ENCODE measurements at places on chromosomes 7 and 10. TPM values are rescaled to one million over a fixed set of nuclear protein-coding genes. Genes with fewer than 3 reads are reported as not detected.

DNA sequence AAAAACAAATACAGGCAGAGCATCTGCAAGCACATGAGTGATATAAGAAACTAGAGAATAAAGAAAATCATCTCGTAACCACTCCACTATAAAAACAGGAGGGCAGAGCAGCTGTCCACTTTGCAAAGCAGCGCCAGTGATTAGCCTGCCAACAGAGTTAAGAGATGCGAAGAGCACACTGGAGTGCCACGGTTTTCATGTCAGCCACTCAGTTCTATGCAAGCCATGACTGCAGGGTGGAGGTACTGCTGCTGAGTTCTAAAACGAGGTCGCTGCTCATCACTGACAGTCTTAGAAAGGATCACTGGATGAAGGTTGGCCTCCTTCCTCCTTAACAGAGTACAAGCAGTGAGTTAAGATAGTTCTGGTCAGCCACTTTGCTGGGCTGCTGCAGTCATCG lies 58.5 kb downstream of the FGFR2 start:
- no peaks in the 10 kb centered on the region for H3K36me3 ChIP-seq
- H3K27ac ChIP-seq, result no peak overlapping the region
- DNase-seq, result no peak
- no peaks in the 10 kb centered on the region for H3K27me3 ChIP-seq

- H3K4me3 ChIP-seq, result no peak overlapping the region
- no peaks in the 10 kb centered on the region for H3K27me3 ChIP-seq
- H3K27ac ChIP-seq, result no peak overlapping the region
- peaks cover 9% of the 10 kb centered on the region for H3K4me1 ChIP-seq
- peak; percentile 21 for DNase-seq
Observed at GRCh38 chr7:74464931-74465886, 11.5 kb downstream of the GTF2IRD1 start.

DNA sequence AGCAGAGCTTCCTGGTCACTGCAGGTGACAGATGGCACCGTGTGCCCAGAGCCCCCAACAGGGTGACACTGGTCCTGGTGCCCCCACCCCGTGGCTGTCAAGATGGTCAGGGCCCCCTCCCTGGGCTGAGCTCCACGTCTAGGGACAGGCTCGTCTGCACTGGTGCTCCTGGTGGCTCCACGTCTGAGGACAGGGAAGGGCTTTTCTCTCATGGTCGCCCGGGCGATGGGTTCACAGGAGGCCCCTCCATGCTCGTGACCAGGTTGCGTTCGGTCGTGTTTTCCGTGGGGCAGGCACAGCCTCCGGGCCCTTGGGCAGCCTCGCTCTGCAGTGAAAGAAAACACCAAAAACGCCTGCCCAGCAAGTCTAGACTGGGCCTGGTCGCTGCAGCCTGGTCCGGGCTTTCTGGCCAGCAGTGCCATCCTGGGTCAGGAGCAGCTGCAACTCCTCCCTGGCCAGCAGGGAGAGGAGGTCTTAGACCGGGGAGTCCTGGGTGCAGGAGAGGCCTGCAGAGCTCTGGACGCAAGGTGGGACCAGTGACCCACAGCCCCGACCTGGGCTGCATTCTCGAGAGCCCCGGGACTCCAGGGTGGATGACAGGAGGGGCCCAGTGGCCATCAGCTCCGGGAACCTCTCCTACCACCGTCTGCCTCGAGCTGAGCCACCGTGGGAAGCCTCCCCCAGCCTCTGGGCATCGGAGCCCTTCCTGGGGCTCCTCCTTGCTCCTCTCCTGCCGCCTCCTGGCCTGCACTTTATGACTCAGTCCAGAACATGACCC lies 27.9 kb upstream of the UTF1 start:
- H3K36me3 ChIP-seq, result no peaks in the 10 kb centered on the region
- no peak for DNase-seq
- H3K27ac ChIP-seq, result no peak overlapping the region
- H3K4me1 ChIP-seq, result no peaks in the 10 kb centered on the region
- no peaks in the 10 kb centered on the region for H3K27me3 ChIP-seq
- H3K4me3 ChIP-seq, result no peak overlapping the region

GRCh38 chr10:79331709-79332108 lies 15.6 kb upstream of the PPIF start:
- peak; percentile 54 for DNase-seq

- peaks cover 6% of the 10 kb centered on the region for H3K4me1 ChIP-seq
- DNase-seq, result no peak
- H3K27ac ChIP-seq, result no peak overlapping the region
- H3K27me3 ChIP-seq, result no peaks in the 10 kb centered on the region
Observed at GRCh38 chr10:70492786-70493659, 14.5 kb downstream of the PALD1 start.

- H3K4me3 ChIP-seq, result no peak overlapping the region
- H3K36me3 ChIP-seq, result no peaks in the 10 kb centered on the region
- H3K4me1 ChIP-seq, result no peaks in the 10 kb centered on the region
- no peaks in the 10 kb centered on the region for H3K27me3 ChIP-seq
Observed at GRCh38 chr10:44731283-44731682, 179.9 kb upstream of the TMEM72 start.

DNA sequence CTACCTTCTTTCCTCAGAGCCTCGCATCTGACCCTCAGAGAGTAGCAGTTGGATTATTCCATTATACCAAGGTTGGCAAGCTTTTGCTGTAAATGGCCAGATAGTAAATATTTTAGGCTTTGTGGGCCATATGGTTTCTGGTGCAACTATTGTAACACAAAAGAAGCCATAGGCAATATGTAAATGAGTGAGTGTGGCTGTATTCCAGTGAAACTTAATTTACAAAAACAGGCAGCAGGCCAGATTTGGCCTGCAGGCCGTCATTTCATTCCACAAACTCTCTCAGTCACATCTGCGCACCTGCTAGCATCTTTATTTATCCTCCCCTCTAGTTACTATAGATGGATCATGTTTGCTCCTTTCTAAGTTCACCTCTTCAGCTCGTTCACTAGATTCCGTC lies 6.7 kb downstream of the ZNF518A start:
- no peak overlapping the region for H3K27ac ChIP-seq
- H3K27me3 ChIP-seq, result no peaks in the 10 kb centered on the region
- no peak for DNase-seq
- no peaks in the 10 kb centered on the region for H3K4me1 ChIP-seq
- H3K36me3 ChIP-seq, result peaks cover 28% of the 10 kb centered on the region

DNA sequence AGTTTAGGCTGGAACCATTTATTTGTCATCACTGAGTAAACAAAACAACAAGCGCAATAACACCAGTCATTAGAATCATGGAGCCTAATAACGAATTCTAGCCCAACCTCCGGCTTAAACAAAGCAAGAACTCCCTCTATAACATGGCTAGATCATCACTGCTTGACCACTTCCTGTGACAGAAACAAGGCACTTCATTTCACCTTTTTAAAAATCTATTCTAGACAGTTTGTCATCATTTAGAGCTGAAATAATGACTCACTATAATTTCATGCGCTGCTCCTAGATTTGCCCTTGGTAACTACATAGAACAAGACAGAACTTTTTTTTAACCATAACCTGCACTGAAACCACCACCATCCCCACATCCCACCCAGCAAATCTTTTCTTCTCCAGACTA lies 81.3 kb downstream of the OSBPL3 start:
- no peak overlapping the region for H3K4me3 ChIP-seq
- H3K36me3 ChIP-seq, result no peaks in the 10 kb centered on the region
- H3K27ac ChIP-seq, result no peak overlapping the region
- peaks cover 69% of the 10 kb centered on the region for H3K4me1 ChIP-seq
- no peaks in the 10 kb centered on the region for H3K27me3 ChIP-seq

DNA sequence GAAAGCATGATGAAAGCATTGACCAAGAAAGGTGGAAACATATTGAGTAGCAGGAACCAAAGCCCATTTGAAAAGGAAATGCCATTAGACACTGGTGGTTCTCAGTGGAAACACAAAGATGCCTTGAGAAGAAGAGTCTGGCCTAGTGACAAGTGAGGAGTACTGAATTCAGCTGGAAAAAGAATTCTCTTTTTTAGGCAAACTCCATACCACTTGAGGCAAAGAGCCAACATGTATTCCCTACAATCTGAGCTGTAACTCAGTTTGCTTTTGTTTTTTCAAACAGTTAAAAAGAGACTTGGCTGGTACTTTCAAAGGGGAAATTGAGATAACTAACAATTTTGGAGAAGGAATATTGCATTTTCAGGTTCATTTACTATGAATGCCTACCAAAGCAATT lies 624.0 kb downstream of the NRG3 start:
- H3K4me1 ChIP-seq, result no peaks in the 10 kb centered on the region
- H3K36me3 ChIP-seq, result no peaks in the 10 kb centered on the region
- no peak for DNase-seq
- H3K4me3 ChIP-seq, result no peak overlapping the region

GRCh38 chr7:66790196-66790595 lies 49.7 kb downstream of the RABGEF1 start:
- no peaks in the 10 kb centered on the region for H3K27me3 ChIP-seq
- H3K4me3 ChIP-seq, result no peak overlapping the region
- H3K4me1 ChIP-seq, result no peaks in the 10 kb centered on the region
- no peak overlapping the region for H3K27ac ChIP-seq
- H3K36me3 ChIP-seq, result peaks cover 25% of the 10 kb centered on the region

DNA sequence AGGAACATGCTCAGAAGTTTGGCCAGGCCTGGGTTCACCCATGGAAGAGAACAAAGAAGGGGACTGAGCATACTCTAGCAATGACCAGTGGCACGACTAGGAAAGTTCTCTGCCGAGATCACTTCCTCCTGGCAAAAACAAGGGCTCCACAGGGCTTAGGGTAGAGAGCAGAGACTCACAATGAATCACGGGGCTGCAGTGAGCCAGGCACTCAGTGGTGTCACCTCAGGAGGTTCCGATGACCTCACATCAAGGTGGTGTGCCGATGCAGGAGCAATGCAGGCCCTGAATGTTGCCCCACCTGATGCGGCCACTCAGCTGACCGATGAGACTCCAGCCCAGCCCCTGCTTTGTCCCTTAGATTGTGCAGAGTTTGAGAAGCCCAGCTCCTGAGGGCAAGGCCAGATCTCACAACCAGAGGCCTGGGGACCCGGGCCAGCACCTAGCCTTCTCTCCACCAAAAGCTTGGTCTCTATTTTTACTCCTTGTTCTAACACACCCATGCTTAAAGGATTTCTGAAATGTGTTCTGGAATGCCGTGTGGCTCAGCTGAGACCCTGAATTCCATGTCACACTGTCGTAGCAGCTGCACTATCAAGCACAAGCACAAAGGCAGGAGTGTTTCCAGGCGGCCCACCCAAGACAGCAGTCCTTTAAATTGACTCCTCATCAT lies 60.9 kb downstream of the COBL start:
- H3K4me3 ChIP-seq, result no peak overlapping the region
- no peaks in the 10 kb centered on the region for H3K4me1 ChIP-seq
- H3K36me3 ChIP-seq, result no peaks in the 10 kb centered on the region

DNA sequence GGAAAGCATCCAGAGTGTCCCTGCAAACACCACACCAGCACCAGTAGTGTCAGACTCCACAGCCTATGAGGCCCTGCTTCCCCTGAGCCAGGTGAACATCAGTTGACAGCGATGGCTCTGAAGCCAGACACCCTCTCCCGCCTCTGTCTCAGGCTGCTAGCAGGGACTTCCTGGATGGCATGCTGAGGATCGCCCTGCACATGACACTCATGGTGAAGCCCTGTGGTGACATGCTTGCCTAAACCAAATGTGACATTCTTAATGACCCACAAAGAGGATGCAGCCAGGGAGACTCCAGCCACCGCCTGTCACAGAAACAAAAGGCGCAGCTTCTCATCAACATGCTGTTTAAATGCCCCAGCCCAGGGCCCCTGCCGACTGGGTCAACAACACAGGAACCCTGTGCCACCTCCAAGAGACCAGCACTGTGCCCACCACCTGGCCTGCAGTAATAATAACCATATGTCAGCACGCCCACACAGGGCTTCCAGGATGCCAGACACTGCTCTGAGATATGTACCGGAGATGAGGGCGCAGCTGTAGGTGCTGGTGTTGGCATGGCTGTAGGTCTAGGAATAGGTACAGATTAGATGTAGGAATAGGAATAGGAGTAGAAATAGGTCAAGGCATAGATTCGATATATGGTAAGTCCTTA lies 81.3 kb downstream of the GRID1 start:
- H3K27ac ChIP-seq, result no peak overlapping the region
- no peaks in the 10 kb centered on the region for H3K36me3 ChIP-seq
- H3K27me3 ChIP-seq, result no peaks in the 10 kb centered on the region
- H3K4me1 ChIP-seq, result no peaks in the 10 kb centered on the region

GRCh38 chr7:139246905-139247304 lies 15.9 kb downstream of the UBN2 start:
- DNase-seq, result no peak
- no peak overlapping the region for H3K27ac ChIP-seq
- H3K36me3 ChIP-seq, result peaks cover 13% of the 10 kb centered on the region
- H3K4me1 ChIP-seq, result no peaks in the 10 kb centered on the region
- no peak overlapping the region for H3K4me3 ChIP-seq
- H3K27me3 ChIP-seq, result no peaks in the 10 kb centered on the region

DNA sequence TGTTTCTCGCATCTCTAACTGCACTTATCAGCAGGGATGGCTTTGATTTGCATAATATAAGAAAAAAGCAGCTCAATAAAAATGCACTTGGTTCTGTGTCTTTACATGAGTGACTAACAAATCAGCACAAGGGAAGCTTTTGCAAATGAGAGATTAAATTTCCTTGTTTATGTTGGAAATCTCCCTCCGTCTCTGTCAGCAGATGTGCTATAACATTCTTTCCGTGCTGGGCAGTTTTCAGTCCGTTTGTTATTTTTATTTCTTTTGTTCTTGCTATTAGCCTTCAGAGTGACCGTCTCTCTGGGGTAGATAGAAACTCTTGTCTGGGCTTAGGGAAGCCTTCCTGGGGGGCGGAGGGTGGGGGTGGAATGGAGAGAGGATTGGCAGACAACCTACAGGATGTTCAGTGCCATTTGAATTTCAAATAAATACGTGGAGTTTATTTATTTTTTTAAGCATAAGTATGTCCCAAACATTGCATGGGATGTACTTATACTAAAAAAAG lies 96.0 kb downstream of the GATA3 start:
- H3K27me3 ChIP-seq, result no peaks in the 10 kb centered on the region
- no peaks in the 10 kb centered on the region for H3K4me1 ChIP-seq
- H3K27ac ChIP-seq, result no peak overlapping the region
- no peaks in the 10 kb centered on the region for H3K36me3 ChIP-seq
- DNase-seq, result no peak
- H3K4me3 ChIP-seq, result no peak overlapping the region

GRCh38 chr10:6050801-6051445 lies 11.2 kb downstream of the IL2RA start:
- no peaks in the 10 kb centered on the region for H3K27me3 ChIP-seq
- H3K4me3 ChIP-seq, result peak overlapping the region; percentile 49
- peaks cover 85% of the 10 kb centered on the region for H3K4me1 ChIP-seq
- no peaks in the 10 kb centered on the region for H3K36me3 ChIP-seq
- peak overlapping the region; percentile 88 for H3K27ac ChIP-seq

GRCh38 chr7:52794621-52795020 lies 240.8 kb upstream of the POM121L12 start:
- no peak overlapping the region for H3K4me3 ChIP-seq
- no peaks in the 10 kb centered on the region for H3K4me1 ChIP-seq
- H3K27ac ChIP-seq, result no peak overlapping the region
- DNase-seq, result no peak
- no peaks in the 10 kb centered on the region for H3K36me3 ChIP-seq

GRCh38 chr7:152392254-152392653 lies 43.5 kb downstream of the KMT2C start:
- no peak for DNase-seq
- no peak overlapping the region for H3K4me3 ChIP-seq
- H3K27ac ChIP-seq, result no peak overlapping the region
- H3K4me1 ChIP-seq, result peaks cover 18% of the 10 kb centered on the region
- no peaks in the 10 kb centered on the region for H3K27me3 ChIP-seq
- no peaks in the 10 kb centered on the region for H3K36me3 ChIP-seq

The PTF1A gene
- total RNA-seq, result not detected

The FAM25G gene
- total RNA-seq, result not detected

The HTR7 gene
- not detected for total RNA-seq

The PNLIP gene
- not detected for total RNA-seq

The AKR1C8 gene
- 9.2 TPM for total RNA-seq

The NANOS1 gene
- total RNA-seq, result 0.64 TPM

The PIP gene
- not detected for total RNA-seq

The ADAM12 gene
- total RNA-seq, result 0.30 TPM
